NCI-H187 treated with DMSO at 0.1 percent for 48 hours (cell line): ENCODE measurements at places on chromosomes 4 and X.

- no peak for DNase-seq
Measured at GRCh38 chr4:87490664-87491369, 38.4 kb downstream of the SPARCL1 start.

GRCh38 chr4:95243892-95244291 lies 304.9 kb downstream of the UNC5C start:
- no peak for DNase-seq

- DNase-seq, result no peak
Measured at GRCh38 chr4:151165205-151166000, 66.0 kb downstream of the RPS3A start.

GRCh38 chr4:185748901-185749390 lies 63.0 kb downstream of the SORBS2 start:
- no peak for DNase-seq

GRCh38 chrX:40402831-40403533 lies 177.8 kb upstream of the ATP6AP2 start:
- DNase-seq, result no peak

GRCh38 chr4:31877429-31877828 lies 1157.3 kb downstream of the PCDH7 start:
- DNase-seq, result no peak

- no peak for DNase-seq
Measured at GRCh38 chr4:62271107-62271506, 1071.0 kb downstream of the ADGRL3 start.

DNA sequence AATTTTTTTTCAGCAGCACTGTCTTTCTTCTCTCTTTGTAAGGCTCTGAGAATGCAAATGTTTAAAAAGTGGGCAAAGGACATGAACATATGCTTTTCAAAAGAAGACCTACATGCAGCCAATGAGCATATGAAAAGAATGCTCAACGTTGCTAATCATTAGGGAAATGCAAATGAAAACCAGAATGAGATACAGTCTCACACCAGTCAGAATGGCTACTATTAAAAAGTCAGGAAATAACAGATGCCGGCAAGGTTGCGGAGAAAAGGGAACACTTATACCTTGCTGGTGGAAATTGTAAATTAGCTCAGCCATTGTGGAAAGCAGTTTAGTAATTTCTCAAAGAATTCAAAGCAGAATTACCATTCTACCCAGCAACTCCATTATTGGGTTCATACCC lies 51.6 kb downstream of the BMP15 start:
- DNase-seq, result no peak

DNA sequence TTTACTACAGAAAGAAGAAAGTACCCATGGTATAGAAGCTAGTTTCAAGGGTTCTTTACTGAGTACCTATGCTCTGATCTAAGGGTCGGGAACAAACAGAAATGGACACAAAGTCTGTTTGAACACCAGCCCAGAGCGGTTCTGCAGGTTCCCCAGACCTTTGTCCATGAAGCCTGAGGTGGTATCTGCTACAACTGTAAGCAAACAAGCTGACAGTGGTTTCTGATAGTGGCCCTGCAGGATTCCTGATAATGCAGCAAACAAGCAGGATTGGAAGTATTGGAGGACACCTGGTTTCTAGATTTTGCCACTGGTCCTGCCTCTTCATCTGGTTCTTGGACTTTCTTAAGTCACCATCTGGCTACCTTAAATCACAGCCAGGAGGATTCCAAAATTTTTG lies 23.7 kb downstream of the SMPX start:
- no peak for DNase-seq

DNA sequence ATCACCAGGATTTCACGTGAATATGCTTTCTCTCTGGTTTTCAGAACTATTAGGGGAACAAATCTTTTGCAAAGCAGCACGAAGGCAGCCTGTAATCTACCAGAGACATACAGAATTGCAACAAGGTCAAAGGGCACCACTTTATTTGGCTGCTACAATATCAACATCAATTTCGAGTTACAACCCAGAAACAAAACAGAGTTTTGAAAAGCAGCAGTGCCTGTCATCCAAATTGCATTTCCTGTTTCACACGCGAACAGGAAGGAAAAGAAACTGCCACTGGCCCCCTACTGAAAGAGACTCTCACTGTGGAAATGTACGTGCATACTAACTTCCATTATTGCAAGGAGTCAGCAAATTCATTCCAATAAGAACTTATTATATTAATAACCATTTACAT lies 17.1 kb upstream of the C1QTNF7 start:
- DNase-seq, result no peak

DNA sequence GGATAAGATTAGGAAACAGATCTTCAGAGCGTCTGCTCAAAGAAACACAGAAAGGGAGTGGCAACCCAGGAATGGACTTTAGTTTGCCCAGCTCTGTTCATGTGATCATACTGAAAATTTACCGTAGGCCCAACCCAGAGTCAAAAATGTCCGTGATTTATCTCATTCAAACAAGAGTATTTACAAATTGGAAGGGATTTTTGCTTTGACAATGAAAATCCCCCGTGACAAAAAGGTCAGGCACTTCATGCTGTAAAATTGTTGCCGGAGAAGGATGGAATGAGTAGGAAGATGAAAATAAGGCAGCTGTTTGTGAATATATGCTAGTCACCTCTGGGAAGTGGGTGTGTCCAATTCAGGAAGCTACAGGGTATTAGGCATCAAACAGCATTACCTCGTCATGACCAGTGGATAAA lies 1.2 kb downstream of the SULT1B1 start:
- DNase-seq, result no peak

- DNase-seq, result no peak
Measured at GRCh38 chrX:155774387-155774786, 106.8 kb upstream of the VAMP7 start.

- no peak for DNase-seq
Measured at GRCh38 chr4:153541456-153542096, 75.4 kb downstream of the TMEM131L start.

- no peak for DNase-seq
Measured at GRCh38 chr4:76641758-76642157, 206.7 kb downstream of the SHROOM3 start.

DNA sequence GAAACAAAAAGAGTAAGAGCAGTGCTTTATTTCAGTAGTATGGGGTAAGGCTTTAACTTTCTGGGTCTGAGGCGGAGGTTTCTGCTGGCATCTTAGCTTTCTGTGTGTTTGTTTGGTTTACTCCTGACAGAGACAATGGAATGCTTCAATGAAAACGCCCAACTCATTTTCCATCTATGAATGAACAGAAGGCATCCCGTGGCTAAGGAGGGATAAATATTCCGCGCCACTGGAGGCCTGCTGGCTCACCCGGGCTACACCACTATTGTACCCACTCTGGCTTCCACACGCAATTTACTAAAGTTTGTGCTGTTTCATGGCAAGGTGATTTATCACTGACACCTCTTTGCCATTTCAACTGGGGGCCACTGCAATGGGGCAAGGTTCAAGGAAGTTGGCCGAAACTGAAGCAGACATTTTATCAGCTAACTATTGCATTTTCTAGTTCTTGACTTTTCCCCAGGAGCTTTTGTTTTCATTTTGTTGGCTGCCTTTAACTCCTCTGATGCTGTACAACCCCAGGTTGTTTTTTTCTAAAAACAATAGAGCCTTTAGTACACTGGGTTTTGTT lies 32.8 kb upstream of the PPARGC1A start:
- DNase-seq, result no peak

DNA sequence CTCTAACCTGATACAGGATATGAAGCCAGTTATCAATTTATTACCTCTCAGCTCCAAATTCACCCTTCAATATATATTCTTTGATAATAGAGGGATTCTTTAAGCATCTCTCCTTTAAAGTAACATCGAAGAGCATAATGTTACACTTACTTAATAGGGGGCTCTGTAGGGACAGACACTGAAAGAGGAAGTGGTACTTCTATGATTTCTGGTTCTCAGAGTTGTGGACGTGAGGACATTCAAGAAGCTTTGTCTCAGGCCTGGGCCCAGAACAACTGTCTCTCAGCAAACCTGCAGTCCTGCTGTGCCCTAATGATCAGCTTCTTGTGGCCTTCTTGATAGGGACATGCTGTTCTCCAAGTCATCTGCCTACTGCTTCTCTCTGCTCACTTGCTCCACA lies 4.2 kb upstream of the ZXDB start:
- DNase-seq, result no peak

DNA sequence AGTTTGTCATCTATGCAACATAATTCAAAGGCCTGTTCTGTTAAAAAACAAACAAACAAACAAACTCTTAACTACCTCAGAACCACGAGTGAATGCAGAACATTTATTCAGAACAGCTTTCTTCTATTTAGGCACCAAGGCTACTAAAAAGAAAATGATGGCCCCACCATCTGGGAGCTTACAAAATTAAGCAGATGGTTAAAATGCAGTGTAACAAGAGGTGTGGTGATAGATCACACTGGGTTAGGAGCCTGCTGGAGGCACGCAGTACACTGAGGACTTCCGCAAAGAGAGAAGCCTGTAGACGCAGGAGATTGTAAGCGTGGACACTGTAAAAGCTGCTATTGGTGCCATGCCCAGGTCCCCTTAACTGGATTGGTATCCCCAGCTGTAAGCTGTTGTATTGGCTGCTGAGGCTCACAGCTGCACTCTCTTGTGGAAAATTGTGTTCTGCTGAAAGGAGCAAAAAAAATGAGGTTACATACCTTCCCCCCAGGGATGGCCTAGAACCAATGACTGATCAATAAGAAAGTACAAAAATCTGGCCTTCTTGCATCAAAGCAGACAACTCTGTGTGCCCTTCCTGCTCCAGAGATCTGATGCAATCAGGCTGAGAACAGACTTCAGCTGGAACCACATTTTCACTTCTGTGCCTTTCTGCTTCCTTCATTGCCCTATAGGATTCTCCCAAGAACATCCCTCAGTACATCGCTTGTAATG lies 60.0 kb downstream of the SHROOM3 start:
- DNase-seq, result no peak

- DNase-seq, result no peak
Measured at GRCh38 chrX:39020051-39020669, 218.9 kb downstream of the MID1IP1 start.

- no peak for DNase-seq
Measured at GRCh38 chr4:10736895-10737294, 52.3 kb upstream of the CLNK start.

GRCh38 chrX:13770013-13770535 lies 35.5 kb downstream of the OFD1 start:
- DNase-seq, result no peak

- no peak for DNase-seq
Measured at GRCh38 chrX:40867352-40867751, 132.0 kb upstream of the MED14 start.

DNA sequence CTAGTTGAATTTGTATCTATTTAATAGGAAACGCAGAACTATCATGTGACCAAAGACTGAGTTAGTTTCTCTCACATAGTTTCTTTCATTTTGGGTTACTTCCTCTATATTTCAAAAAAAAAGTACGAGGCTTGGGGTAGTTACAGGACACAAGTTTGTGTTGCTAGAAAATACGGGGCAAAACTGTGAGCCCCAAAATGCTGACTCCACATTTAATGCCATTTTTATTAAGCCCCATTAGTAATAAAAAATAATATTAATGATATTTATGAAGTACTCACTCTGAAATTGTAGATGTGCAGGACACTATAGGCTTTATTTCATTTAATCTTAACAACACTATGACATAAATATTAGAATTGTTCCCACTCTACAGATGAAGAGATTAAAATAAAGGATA lies 268.6 kb downstream of the DTHD1 start:
- DNase-seq, result no peak

DNA sequence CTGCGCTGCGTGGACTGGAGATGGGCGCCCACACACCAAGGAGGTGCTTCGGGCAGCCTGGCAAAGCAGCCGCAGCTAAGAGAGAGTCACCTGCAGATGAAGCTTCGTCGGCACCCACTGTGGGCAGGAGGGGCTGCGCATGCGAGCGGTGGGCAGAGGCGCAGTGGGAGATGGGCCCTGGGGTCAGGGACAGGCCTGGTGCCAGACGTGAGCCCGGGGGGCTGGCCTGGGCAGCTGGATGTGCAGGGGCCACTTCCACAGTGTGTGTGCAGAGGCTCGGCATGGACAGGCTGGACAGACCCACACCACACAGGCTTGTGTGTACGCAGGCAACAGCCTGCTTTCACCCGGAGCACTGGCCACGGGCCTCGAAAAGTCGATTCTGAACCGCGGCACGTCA lies 18.6 kb downstream of the CTBP1 start:
- DNase-seq, result no peak

DNA sequence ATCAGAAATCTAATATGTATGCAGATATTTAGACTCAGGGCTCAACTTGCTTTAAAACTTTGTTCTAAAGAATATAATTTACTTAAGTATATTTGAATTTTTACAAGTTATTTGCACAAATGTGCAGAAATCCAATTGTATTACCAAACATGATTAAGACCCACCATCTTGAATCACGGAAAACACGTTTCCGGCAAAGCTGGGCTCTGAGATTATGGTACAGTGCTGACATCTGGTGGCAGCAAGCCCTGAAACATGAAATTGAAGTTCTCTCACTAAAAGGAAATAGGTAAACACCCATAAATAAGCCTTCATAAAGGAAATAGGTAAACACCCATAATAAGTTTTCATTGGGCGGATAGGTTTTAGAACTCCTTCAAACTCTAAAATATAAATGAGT lies 98.3 kb upstream of the MAOA start:
- DNase-seq, result no peak

GRCh38 chr4:147596981-147597380 lies 20.2 kb upstream of the TMEM184C start:
- DNase-seq, result no peak

- no peak for DNase-seq
Measured at GRCh38 chr4:147509386-147509785, 28.5 kb downstream of the EDNRA start.

DNA sequence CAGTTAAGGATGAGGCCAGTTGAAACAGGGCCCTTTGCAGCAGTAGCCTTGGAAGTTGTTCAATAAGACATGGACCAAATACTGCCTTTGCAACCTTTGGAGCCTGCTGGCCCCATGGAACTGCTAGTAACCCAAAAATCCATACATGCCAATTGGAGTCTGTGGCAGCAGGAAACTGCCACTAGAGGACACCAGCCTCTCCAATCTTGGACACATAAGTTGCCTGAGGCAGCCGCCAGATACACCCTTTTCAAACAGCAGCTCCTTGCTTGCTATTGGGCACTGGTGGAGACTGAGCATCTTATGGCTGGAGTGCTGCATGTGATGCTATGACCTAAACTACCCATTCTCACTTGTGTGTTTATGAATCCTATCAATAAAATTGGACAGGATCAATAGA lies 14.8 kb upstream of the LAP3 start:
- no peak for DNase-seq

DNA sequence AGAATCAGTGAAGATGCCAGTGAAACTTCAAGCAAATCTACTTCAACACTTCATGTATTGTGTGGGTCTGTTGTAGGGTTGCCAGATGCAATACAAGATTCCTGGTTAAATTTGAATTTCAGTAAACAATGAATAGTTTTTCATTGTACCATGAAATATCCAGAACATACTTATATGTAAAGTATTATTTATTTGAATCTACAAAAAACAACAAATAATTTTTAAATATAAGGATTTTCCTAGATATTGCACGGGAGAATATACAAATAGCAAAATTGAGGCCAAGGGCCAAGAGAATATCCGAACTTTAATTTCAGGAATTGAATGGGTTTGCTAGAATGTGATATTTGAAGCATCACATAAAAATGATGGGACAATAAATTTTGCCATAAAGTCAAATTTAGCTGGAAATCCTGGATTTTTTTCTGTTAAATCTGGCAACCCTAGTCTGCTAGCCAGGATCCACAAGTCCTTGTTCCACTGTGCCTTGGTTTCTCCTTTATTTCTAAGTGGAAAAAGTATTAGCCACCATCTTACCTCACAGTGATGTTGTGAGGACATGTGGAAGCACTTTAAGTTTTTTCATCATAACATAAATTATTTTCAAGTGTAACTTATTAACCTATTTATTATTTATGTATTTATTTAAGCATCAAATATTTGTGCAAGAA lies 2.3 kb downstream of the CXCL8 start:
- no peak for DNase-seq
